ENCODE measurements at places on chromosomes 5 and 9.

DNA sequence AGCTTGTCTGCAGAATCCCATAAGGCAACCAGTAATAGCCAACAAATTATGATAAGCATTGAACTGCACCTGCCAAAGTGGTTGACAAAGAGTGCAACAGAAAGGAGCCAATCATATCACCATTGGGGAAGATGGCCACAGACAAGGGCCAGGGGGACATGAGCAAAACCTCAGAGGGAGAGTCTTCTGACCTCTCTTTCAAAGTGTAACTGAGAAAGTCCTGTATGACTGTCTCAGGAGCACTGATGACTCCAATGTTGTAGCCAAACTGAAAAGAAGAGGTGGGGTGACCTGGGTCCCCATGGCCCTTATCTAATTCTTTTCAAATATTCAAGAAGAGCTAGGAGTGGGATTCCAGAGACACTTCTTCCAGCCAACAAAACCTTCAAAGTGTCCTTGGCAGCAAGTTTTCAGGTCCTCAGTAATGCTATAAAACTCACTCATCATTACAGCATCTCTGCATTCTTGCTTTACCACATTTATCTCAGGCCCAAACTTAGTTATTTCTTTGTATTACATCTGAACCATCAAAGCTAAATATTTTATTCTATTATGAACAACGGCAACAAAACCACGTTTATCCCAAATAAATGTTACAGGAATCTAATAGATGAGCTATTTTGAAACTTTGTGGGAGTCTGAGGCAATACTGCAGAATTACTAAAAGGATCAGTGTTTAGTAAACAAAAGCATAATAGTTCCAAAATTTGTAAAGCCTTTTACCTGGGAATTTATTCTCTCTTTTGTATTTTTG is 24.4 kb downstream of the FBLL1 start:
- DNase-seq, result no peak

- no peak for DNase-seq
These were observed 226.2 kb downstream of the CACNA1B start for GRCh38 chr9:138103849-138104206.

- DNase-seq, result no peak
These were observed 276.0 kb upstream of the RGMB start for GRCh38 chr5:98497418-98497817.

DNA sequence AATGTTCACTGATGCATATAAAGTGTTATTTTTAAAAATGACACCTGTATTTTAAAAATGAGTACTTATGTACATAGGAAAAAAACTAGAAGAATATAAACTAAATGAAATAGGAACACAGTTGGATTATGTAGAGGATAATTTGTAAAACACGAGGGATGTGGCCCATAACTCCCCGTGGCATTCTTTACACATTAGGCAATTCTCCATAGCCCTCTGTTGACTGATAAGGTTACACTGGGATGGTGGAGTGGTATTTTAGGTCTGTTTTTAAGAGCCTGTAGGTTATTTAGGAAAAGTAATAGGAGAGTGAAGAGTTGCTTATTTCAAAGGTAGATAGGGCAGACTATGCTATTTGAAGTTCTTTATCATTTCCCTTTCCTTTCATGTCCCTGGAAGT is 1.8 kb downstream of the CAVIN4 start:
- DNase-seq, result no peak

DNA sequence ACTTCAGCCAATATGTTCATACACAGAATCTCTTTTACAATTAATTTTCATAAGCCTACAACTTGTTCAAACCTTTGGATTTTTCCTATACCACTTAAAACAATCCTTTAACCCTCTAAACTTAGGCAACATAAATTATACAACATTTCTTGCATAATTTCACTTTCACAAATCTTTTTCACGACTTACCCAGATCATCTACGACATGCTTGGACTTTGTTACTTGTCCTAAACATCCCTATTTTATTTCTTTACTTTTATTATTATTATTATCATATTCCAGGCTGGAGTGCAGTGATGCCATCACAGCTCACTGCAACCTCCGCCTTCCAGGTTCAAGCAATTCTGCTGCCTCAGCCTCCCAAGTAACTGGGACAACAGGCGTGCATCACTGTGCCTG is 68.0 kb downstream of the CACNA1B start:
- DNase-seq, result no peak

DNA sequence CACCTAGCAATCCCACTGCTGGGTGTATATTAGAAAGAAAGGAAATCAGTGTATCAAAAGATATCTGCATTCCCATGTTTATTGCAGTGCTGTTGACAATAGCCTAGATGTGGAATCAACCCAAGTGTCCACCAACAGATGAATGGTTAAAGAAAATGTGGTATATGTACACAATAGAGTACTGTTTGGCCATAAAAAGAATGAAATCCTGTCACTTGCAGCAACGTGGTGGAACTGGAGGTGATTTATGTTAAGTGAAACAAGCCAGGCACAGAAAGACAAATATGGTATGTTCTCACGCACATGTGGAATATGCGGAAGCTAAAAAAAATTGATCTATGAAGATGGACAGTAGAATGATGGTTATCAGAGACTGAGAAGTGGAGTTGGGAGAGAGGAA is 221.6 kb upstream of the DAP start:
- no peak for DNase-seq

- DNase-seq, result no peak
These were observed 141.4 kb downstream of the TMEM38B start for GRCh38 chr9:105835721-105836120.

DNA sequence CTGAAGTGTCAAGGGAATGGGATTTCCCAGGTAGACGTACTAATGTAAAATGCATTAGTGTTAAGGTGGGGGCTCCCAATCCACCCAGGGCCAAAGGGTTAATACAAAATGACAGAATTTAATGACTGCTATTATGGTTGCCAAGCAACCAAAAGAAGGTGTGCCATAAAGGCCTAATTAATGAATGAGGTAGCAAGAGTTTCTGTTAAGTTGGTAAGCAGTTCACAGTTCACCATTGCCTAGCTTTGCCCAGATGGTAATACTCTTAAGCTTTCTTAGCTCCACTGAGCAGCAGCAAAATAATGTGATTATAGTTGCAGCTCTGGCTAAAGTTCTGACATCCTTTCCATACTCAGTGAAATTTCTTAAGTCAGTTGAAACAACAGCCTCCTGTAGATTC is 211.7 kb downstream of the DENND1A start:
- DNase-seq, result no peak

DNA sequence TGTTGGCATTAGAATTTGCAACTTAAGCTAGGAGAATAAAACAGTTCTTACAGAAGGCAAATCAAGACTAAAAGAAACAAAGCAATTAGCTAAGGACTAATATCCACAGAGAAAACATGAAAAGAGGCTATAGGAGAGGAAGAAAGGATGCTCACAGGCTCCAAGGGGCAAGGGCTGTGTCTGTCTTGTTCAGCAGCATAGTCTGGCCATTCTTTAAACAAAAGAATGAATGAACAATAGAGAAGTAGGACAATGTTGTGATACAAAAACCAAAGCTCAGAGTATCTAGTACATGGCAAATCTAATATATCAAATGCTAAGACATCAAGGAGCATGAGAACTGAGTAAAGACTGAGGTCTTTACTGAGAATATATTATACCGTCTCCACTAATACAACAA is 39.5 kb downstream of the PLPP1 start:
- no peak for DNase-seq

- peak; percentile 94 for DNase-seq
These were observed at the start of gene CAMLG for GRCh38 chr5:134738133-134738962. Gene CAMLG (plus strand): TSS chr5:134738548. CDS start chr5:134738621, 73 bp downstream.

GRCh38 chr9:119078015-119078414 is 291.2 kb downstream of the BRINP1 start:
- DNase-seq, result no peak

GRCh38 chr5:144281784-144282183 is 111.1 kb downstream of the KCTD16 start:
- no peak for DNase-seq

GRCh38 chr9:9004810-9005209 is 1205.2 kb upstream of the DMAC1 start:
- no peak for DNase-seq

DNA sequence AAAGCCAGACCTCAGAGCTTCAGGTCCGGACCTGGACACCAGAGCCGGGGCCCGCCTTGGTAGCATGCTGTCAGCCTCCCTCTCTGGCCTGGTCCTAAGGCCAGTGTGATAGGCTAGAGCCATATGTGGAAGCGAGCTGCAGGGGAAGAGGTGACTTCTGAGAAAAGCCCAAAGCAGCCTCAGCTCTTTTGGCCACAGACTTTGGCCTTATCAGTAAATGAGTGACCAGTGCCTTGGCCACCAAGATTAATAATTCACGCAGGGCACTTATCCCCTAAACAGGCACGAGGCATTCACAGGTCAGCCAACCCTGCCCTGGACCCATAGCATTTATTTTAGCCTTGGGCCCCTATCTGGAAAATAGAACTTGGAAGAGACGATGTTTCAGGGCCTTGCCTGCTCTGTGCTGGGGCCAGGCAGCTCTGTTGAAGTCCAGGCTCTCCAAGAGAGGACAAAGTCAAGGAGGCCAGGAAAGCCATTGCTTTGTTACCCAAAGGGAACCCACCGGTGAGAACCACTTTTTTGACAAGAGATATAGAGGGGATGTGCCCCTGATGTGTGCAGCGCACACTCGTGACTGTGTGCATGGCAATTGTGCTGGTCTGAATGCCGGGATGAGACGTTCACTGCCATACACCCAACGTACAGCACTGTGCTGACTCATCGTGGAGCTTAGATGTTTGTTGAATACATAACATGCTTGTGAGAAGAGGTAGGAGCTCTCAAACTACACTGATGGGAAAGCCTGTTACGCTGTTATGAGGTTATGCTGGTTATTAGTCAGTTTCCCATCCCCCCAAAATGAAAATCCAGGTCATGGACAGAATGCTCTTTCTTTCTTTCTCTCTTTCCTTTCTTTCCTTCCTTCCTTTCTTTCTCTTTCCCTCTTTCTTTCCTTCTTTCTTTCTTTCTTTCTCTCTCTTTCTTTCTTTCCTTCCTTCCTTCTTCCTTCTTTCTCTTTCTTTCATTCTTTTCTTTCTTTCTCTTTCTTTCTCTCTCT is 5.0 kb upstream of the SLC34A1 start:
- no peak for DNase-seq

DNA sequence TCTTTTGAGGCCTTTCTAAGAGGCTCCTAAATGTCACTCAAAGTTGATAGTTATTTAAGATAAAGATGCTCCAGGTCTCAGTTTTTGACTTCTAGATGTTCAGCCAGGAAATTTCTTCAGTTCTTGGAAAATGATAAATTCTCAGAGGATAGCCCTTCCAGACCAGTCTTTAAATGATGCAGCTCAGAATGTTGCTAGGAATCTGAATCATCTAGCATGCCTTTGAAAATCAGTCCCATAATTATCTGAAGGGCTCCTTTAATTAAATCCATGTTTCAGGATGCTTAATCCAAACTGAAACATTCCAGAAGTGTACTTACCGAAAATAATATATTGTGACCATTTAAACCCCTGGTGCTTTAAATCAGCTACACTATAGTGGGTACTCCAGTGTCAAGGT is 107.5 kb upstream of the FBN2 start:
- no peak for DNase-seq

- DNase-seq, result no peak
These were observed 71.0 kb downstream of the SV2C start for GRCh38 chr5:76154009-76154690.

DNA sequence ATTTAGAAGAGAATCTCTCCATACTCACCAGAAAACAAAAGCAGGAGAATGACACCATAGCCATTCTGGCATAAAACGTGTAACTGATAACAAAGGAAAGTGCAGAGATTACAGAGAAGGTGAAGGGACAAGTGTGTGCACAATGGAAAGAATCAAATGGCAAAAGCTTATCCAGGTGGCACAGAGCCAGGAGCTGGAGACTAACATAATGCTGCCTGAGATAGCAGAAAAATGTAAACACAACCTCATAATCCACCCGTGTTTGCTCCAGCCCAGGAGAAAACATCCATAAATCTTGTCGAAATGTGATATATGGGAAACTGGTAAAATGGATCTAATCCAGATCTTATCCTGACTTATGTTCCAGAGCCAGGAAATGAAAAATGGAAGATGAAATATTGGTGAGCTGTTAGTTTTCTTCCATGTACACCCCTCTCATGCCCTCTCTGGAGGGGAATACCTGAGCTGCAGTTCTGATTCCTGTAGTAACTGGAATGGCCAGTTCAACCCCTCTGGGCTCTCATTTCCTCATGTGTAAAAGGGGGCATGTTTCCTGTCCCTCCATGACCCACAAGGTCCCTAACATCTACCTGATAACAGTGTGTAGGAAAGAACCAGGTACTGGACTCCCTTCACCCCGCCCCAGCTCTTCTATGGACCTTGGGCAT is 212.3 kb upstream of the DAPK1 start:
- DNase-seq, result no peak

- DNase-seq, result no peak
These were observed 411.9 kb upstream of the SLC30A5 start for GRCh38 chr5:68681929-68682328.

- no peak for DNase-seq
These were observed 10.5 kb downstream of the MLLT3 start for GRCh38 chr9:20611691-20612287.

- DNase-seq, result no peak
These were observed 13.5 kb upstream of the DHFR start for GRCh38 chr5:80668016-80668969.

- DNase-seq, result no peak
These were observed 97.8 kb downstream of the STK32A start for GRCh38 chr5:147332658-147333057.

DNA sequence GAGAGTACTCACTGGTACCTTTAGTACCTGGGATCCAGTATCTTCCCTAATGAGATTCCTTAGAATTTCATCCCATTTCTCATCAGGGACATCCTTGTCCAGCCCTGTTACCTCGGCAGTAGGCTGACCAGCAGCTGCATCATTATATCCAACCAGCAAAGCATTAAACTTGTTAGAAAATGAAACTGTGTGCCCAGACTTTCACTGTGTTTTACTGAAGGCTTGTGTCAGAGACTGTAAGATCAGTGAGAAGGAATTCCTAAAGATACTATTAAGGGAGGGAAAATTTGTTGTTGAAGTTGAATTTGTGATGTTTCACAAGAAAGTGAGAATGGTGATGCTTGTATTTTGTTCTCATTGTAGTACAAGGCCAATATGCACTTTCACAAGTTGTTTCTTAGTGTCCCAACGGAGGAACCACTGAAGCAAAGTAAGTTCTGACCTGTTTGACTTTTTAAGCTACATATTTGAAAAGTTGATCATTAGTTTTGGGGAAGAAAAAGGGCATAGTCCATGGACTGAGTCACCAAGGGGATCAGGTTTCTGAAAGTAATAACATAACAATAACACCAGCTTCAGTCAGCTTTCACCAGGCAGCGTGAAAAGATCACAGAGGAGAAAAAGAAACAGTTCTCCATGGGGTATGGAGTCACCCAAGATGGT is 48.8 kb downstream of the GRAMD2B start:
- DNase-seq, result no peak

DNA sequence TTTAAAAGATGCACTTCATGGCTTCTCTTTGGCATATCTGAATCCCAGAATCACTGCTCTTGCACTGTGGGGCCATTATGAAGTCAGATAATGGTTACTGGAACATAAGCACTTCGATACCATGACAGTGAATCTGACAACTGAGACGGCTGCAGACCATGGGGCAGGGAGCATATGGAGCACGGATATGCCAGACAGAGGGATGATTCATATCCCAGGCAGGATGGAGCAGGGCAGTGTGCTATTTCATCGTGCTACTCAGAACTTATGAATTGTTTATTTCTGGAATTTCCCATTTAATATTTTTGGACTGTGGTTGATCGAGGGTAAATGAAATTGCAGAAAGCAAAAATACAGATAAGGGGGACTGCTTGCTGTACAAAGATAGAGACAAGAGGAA is 145.0 kb downstream of the EGFLAM start:
- no peak for DNase-seq
